ENCODE measurements at places on chromosomes 4 and X.

DNA sequence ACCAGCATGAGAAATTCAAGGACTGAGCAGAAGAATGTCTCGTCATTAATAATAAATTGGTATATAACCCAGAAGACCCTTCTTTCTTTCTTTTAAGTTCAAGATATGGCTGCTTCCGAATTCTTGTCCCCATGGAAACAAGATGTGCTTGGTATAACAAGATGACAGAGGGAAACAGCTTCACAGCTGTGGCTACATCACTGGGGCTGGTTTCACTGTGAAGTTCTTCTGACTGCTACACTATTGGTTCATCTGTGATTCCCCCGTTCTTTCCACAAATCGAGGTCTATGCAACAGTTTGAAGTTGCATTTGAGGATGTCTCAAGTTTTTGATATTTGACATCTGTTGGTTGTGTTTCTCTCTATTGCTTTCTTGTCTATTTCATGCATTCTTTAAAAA is 12.3 kb upstream of the DTHD1 start:
- DNase-seq: no peak

DNA sequence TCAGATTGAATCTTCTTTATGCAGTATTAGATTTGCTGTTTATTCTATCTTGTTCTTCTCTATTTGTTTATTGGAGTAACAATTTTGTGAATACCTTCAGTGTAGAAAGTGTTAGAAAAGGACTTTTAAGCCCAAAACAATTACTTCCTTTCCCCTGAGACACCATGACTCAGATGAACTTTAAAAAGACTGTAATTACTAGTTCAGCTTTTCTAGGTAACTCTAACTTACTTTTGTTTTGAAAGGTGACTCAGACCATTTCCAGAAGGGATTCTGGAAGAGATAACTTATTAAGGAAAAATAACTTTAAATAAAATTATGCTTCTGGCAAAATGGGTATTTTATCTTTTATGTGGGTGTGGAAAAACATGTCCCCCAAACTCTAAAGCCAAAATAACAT is 561.5 kb upstream of the PCDH10 start:
- DNase-seq: no peak

- no peak for DNase-seq
These were observed 4.2 kb upstream of the MTMR1 start for GRCh38 chrX:150688911-150689451.

DNA sequence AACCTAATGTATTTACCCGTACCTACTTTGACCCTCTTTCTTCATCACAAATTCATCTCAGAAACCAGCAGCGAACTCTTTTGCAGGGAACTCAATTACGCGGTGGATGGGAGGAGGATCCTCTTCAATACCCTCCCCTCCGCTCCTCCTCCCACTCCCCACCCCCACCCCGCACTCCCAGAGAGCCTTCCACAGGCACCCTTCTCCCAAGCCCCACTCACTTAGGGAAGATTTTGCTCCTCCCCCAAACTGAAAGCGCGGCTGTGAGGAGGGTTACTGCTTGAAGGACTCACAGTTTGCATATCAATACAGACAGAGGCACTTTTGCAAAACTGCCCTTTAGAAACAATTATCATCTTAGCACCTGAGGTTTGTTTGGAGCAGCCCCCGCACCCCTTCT is 960 bp upstream of the IL1RAPL1 start:
- DNase-seq: no peak

DNA sequence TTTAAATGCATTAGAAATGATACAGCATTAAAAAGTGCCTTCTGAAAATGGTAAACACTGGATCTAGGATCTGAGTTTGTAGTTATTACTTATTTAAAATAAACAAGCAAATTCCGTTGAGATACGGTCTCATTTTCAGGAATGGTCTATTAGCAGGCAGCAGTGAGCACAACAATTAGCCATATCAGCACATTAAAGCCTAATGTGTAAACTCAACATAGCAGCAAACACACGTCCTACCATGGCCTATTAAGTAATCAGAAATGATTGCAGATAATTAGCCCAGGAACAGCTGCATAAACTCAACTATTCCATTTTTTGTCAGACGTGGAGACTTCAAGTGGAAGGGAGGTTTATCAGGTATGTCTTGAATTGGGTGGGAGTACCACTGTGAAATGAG is 61.8 kb downstream of the NEIL3 start:
- no peak for DNase-seq

GRCh38 chr4:143294310-143294709 is 42.4 kb upstream of the GAB1 start:
- DNase-seq: no peak

DNA sequence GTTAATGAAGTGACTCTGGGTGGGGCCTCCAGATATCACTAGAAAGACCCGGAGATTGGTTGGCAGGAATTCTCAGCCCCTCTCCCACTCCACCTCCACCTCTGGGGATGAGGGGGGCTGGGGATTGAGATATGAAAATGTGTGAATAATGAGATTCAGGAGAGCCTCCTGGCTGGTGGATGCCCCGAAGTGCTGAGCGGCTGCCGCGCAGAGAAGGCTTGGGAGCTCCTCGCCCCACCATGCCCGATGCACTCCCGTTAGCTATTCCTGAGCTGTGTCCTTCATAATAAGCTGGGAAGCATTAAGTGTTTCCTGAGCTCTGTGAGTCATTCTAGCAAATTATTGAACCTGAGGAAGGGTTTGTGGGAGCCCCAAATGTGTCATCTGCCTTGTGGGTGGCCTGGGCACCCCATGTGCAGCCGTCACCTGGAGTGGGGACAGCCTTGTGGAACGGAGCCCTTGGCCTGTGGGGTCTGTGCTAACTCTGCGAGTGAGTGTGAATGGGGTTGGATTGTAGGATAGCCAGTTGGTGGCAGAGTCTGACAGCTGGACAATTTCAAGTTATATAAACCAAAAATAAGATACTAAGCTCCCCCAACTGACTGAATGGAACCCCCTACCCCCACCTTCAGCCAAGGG is 4.4 kb upstream of the MAEA start:
- no peak for DNase-seq
